Uterus (tissue), 4 donors: ENCODE measurements at places on chromosomes 4 and X. TPM values are rescaled to one million over a fixed set of nuclear protein-coding genes. Genes with fewer than 3 reads are reported as not detected.

- DNase-seq, result no peak
Measured at GRCh38 chr4:7647186-7647585, 212.5 kb upstream of the PSAPL1 start.

Gene REELD1
- total RNA-seq, result not detected

GRCh38 chr4:14028862-14029261, 401.3 kb upstream of the BOD1L1 start:
- DNase-seq, result no peak

Gene DOK7
- 3.9 TPM for total RNA-seq

- DNase-seq, result no peak
Measured at GRCh38 chr4:74328501-74328900, 20.2 kb downstream of the EPGN start.
